Hepatic stellate cell (primary cell): ENCODE measurements at places on chromosomes 16 and 17.

- DNase-seq = no peak
These were observed 116.5 kb upstream of the ADAMTS18 start for GRCh38 chr16:77551357-77551756.

DNA sequence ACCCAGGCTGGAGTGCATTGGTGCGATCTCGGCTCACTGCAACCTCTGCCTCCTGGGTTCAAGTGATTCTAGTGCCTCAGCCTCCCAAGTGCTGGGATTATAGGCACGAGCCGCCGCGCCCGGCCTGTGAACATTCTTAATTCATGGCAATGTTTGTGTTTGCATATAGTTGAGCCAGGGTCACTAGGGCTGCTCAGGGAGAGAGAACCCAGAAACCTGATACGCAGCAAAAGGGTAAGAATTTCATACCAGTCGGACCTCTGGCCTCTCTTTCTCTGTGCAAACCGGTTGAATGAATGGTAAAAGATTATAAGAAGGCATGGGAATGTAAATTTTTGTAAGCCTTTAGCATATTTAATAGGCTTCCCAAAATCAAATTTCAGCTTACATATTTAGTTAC lies 6.9 kb upstream of the TMEM98 start:
- no peak for DNase-seq

DNA sequence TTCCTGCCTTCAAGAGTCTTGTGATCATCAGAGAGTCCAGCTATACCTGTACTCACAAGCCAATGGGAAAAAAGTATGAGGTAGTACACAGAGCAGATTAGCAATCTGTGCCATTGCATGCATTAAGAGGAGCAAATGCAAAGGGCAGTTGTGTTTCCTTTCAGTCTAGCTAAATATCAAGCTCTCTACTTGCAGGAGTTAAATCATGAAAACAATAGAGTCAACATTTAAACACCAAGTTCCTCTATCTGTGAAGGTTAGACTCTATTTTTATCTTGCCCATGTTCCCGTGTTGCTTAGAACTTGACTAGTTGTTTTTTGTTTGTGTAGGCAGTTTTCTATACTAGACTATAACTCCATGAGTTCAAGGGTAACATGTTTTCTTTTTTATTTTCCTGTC lies 4.7 kb upstream of the FAM20A start:
- no peak for DNase-seq

GRCh38 chr17:76935331-76935730 lies 67.1 kb downstream of the MGAT5B start:
- peak; percentile 58 for DNase-seq

GRCh38 chr17:38415250-38416194 lies 12.7 kb upstream of the ARHGAP23 start:
- DNase-seq = peak; percentile 76

DNA sequence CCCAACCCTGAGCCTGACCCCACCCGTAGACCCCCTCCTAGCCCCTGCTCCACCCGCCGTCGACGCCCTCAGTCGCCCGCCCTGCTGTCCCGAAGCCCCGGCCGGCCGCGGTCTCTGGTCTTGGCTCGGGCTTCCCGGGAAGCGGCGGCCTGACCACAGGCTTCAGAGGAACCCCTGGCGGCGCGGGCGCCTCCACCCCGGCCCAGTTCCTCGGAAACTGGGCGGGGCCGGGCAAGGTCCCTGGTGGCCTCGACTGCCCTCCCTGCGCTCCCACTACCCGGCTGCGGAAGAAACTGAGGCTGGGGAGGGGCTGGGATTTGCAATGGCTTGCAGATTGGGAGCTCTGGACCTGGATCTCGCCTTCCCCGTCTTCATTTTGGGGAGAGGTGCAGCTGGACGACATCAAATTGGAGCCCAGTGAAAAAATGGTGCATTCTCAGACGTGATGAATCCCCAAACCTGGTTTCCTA lies 692 bp upstream of the SOCS1 start:
- DNase-seq = peak; percentile 76

DNA sequence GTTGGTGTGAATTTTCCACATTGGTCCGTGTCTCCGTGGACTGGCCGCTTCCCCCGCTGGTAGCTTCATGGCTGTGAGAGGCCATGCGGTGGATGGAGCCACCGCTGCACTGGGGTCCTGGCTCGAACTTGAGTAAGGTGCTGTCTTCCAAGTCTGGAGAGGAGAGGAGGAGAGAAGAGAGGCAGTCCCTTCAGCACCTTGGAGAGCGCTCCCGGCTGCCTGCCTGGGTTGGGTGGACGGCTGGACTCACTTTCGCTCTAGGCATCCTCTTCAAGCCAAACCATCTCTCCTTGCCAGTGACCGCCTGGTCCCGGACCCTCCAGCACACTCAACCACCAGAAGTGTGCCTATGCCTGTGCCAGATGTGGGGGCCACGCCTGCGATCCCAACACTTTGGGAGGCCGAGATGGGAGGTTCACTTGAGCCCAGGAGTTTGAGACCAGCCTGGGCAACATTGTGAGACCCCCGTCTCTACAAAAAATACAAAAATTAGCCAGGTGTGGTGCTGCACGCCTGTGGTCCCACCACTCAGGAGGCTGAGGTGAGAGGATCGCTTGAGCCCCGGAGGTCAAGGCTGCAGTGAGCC lies 6.2 kb downstream of the JPH3 start:
- DNase-seq = peak; percentile 84

DNA sequence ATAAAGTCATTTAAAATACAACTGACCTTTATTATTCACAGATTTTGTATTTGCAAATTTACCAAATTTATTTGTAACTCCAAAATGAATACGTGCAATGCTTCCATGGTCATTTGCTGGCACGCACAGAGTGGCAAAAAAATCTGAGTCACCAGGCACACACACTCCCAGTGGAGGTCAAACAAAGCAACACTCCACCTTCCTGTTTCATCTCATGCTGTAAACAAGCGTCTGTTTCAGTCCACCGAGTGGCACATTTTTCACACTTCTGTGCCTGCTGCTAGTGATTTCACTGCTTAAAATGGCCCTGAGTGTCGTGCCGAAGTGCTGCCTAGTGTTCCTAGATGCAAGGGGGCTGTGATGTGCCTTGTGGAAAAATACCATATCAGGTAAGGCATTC lies 17.8 kb upstream of the ITGAE start:
- no peak for DNase-seq

DNA sequence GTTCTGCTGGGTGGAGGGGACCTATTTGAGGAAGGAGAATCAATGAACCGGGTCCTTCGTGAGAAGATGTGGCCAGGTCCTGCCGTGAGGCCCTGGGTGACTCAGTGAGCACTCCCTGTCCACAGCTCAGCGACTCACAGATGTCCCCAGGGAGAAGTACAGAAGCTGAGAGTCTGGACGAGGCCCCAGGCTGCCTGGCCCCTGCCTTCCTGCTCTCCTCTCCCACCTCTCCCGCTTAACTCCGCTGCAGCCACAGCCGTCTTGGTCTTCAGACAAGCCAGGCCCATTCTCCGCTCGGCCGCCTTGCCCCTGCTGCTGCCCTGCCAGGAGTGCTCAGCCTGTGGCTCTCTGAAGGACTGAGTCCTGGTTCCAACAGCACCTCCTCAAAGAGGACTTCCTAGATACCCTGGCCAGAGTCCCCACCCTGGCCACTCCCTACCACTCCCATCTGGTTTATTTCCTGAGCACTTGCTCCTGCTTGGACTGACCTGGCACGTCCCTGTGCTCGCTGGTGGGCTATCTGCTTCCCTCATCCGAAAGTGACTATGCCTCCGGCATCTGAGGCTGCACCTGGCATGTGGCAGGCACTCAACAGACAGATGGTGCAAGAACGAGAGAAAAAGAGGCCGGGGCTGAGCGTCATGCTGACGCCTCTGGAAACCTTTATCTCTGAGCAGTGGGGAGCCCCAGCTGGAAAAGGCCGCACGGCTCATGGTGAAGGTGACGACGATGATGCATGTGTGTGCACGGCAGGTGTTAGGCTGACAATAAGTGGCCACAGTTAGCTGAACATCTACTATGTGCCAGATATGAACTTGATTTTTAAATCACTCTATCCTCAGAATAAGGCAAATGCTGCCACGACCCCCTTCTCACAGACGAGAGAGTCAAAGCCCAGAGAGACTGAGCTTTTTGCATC lies 9.2 kb upstream of the TNFRSF13B start:
- DNase-seq = no peak

DNA sequence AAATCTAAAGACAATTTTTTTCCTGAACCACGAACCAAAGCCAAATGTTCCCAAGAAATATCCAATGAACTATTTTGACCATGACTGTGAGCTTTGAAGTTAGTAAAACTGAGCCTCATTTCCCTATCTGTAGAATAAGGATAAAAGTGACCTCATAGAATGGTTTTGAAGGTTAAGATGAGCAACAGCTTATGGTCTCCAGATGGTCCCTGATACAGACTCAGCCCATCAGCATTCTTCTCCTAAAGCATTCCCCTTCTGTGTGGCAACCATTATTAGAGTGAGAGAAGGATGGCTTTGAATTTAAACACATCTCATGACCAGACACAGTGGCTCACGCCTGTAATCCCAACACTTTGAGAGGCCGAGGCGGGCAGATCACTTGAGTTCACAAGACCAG lies 70.1 kb downstream of the COPRS start:
- no peak for DNase-seq

GRCh38 chr17:72518753-72519597 lies 398.2 kb downstream of the SOX9 start:
- DNase-seq = no peak
